NCI-H1930 (cell line): ENCODE measurements at places on chromosomes 5 and 9.

DNA sequence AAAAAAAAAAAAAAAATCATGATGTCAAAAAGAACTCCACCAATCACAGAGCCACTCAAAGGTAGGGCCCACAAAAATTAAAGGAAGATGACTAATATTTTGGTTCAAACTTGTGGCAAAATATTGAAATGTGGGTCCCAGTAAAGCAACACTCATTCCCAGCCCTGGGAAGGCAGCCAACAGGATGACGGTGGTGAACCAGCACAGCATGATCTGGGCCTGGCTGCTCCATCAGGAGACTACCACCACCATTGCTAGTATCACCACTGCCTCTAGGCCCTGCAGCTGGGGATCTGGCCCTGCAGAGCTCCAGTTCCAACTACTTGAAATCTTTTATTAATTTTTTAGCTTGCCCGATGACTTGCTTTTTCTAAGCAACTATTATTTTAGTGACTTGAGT lies 206.8 kb upstream of the ITGA1 start:
- DNase-seq: no peak

DNA sequence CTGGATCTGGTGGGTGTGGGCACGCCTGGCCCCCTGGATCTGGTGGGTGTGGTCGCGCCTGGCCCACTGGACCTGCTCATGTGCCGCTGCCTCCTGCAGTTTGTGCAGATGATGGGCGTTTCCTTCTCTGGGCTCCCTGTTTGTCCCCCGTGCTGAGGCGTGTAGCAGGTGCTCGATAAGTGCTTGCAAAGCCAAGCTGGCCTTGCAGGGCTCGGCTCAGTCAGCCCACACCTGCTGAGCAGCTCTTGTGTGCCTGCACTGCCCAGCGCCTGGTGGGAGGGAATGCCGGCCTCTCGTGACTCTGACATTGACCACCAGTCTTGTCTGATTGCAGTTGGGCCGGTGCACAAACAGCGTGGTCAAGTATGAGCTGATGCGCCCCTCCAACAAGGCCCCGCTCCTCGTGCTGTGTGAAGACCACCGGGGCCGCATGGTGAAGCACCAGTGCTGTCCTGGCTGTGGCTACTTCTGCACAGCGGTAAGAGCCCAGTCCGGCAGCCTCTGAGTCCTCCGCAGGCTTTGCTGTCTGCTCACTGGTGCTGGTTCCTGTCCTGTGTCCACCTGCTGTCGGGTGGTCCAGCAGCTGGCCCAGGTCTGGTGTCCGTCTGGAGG lies 102.7 kb upstream of the CACNA1B start:
- no peak for DNase-seq

DNA sequence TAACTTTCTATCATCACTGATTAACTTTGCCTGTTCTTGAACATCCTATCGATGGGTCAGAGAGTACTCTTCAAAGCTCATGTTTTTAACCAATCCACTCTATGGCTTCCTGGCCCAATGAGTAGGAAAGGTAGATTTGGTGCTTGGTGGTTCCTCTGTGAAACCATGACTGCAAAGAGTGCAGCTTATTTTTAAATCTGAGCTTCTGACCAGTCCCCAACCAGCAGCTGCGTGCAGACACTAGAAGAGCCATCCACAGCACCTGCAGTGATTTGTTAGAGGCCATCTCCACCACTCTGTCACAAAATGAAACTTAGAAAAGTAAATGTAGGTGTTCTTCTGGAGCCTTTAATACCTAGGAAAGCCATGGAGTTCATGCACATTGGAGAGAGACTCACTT lies 107.3 kb upstream of the WWC1 start:
- no peak for DNase-seq

DNA sequence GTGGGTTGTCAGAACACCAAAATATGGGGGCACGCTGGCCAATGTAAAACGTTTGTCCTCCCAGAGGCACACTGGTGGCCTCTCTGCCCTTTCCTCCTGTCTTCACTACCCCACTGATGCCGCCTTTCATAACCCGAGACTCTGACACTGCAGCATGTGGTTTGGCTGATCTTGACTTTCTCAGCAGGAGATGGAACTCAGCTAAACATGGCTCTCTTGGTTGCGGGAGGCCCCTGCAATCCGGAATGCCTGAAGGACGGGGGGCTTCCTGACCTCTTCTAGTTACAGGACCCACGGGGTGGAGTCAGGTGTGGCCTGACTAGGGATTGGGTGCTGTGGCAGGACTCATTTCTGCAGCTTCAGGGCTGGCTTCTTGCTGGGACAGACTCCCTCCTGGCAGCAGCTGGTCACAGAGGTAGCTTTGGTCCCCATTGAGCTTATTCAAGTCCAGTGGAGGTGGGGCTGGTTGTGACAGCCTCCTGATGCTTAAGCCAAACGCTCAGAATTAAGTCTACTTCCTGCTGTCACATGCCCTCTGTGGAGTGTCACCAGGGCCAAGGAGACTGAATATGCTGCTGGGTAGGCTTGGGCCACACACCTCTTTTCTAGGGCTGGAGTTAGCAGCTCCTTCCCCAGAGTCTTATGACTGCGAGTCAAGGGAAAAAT lies 44.2 kb downstream of the NXNL2 start:
- DNase-seq: no peak

DNA sequence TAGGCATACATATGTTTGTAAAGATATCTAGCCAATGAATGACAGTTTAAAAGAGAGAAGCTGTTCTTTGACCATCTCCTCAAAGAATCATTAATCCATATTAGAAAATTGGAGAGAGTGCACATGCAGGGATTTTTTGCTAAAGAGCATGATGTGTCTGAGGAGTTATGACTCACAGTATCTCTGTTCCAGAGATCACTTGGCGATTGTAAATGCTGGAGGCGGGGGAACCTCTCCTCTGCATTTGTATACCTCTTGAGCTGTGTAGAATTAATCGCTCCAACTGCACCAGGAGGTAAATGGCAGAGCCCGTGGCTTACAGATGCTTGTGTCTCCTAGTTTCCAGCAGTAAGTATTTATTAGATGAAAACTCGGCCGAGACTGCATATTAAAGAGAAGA lies 3.6 kb upstream of the SPATA31D1 start:
- no peak for DNase-seq

DNA sequence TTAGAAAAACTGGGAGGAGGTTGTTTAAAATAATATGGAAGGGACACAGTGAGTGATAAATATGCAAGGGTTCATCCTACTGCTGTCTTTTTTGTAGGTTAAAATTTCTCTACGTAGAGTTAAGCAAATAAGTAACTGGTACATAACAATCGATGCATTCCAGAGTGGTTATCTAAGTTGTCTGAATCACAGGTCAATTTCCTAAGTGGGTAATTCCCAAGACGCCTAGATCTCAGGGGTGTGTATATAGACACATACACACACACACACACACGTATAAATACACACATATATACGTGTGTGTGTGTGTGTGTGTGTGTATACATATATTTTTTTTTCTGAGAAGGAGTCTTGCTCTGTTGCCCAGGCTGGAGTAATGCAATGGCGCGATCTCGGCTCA lies 22.3 kb downstream of the CAAP1 start:
- no peak for DNase-seq

GRCh38 chr9:76180541-76180940 lies 213.7 kb downstream of the RFK start:
- DNase-seq: no peak

DNA sequence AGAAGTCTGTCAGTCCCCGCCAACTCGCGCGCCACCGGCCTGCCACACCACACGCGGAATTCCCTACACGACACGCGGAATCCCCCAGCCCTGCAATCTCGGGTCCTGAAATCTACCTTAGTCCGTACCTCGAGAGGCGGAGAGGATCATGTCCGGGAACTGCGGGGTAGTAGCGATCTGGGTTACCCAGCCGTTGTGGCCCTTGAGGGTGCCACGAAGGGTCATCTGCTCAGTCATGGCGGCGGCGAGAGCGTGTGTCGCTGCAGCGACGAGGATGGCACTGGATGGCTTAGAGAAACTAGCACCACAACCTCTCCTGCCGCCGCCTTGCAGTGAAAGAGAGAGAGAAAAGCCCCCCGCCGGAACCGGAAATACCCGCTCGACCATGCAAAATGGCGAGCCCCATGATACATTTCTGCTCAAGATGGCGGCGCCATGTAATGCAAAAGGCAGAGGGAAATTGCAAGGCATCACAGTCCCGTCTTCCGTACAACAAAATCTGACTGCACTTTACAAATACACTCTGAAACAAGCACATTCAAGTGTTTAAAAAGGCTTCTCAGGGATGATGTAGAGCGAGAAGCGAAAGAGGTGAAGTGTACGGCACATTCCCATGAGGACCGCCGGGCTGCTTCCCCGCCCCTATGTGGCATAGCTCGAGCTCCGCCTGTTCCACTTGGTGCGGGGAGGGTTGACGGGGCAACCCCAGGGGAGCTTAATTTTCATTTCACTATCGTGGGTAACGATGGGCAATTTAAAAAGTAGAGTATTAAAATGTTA lies at the start of gene RACK1:
Gene RACK1 (minus strand): TSS at position 343 of the 780 bp plus-strand sequence. CDS start 106 bp downstream, at position 237.
- DNase-seq: no peak

GRCh38 chr9:137277329-137278041 lies at the start of gene TOR4A:
TOR4A (plus strand) TSS chr9:137277726; CDS start chr9:137278690, 964 bp downstream.
- DNase-seq: no peak

GRCh38 chr5:98593418-98593817 lies 180.0 kb upstream of the RGMB start:
- DNase-seq: no peak

GRCh38 chr5:38515646-38516045 lies 40.8 kb downstream of the LIFR start:
- no peak for DNase-seq

DNA sequence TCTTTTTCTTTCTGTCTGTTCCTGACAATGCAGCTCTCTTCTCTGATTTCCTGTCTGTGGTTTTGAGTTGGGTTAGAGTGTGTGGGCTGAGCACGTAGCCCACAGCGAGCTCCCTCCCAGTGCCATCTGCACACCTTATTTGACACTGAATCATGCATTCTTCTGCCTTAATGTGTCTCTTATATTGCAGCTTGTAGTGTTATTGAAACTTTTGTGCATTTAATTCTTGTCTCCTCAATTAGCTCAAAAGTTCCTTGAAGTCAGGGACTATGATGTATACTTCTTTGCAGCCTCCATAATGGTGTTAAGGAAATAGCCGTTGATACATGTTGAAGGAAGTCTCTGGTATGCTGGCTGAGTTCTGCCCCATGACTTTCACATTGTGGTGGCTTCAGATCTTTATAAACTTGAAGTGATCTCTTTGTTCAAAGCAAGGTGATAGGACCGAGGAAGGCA lies 576.2 kb upstream of the CLINT1 start:
- DNase-seq: no peak

- DNase-seq: no peak
Observed at GRCh38 chr5:149526845-149527590, 24.2 kb downstream of the CSNK1A1 start.

- no peak for DNase-seq
Observed at GRCh38 chr5:172117977-172118701, 69.9 kb downstream of the STK10 start.

DNA sequence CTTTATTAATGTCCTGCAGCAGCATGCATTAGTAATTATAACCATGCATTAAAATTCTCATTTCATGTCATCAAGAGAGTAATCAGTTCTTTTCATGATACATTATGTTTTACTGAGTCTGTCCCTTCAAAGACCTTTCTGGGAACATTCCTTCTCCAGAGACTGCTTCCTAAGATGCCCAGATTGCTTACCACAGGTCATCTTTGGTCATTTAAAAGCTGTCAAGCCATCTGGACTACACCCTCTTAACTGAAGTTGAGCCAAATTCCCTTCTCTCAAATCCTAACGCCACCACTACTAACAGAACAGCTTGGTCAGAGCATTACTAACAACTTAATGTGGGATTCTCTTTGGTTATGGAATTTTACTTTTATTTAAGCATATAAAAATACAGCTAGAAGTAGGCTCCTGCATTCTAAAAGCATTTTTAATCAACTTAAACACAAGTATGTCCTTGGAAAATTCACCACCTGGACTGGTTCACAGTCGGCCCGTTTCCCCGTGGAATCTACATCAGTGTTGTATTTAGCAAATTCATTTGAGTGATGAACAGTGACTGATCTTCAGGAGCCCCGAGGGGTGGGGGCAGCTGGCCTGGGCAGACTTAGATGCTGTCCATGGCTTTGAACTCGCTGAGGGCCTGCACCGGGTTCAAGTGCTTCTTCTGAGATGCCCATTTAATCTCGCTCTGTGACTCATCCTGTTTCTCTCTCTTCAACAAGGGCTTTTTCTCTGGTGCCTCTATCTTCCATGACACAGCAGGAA lies 92.8 kb upstream of the CCDC112 start:
- no peak for DNase-seq

GRCh38 chr5:157502143-157502647 lies 42.2 kb downstream of the NIPAL4 start:
- DNase-seq: no peak

- no peak for DNase-seq
Observed at GRCh38 chr5:180139731-180140055, 68.1 kb upstream of the RNF130 start.

GRCh38 chr9:117763314-117763713 lies 59.1 kb downstream of the TLR4 start:
- DNase-seq: no peak

DNA sequence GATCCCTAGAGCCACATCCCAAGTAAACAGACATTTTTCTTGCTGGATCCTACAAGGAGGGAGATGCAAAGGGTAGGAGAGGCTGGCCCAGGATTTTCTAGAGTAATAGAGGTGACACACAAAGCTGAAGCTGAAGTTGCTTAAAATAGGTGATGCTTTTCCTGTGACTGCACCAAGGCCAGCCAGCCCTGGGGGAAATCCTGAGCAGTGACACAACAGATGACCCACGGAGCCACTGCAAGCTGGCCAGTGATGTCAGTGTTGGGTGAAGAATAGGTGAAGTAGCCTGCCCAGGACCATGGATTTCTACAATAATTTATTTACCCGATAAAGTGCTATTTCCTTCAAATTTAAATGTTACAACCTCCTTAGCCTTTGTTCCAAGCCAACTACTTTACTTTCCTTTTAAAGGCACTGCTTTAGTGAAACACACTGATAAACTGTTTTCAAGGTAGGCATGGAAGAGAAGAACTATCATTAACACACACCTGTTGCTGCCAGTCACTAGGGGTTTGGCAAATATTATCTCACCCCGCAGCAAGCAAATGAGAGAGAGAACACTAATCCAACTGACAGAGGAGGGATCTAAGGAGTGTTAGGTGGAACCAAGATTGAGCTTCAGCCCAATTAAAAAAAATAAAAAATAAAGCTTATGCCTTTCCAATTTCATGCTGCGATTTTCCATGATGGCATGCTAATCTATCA lies 123.5 kb downstream of the CTNND2 start:
- DNase-seq: no peak
